Mammary microvascular endothelial cell (primary cell): ENCODE measurements at places on chromosomes 5 and 9. TPM values are rescaled to one million over a fixed set of nuclear protein-coding genes. Genes with fewer than 3 reads are reported as not detected.

ZNF454 gene
- total RNA-seq = 0.47 and 0.74 TPM in 2 replicates

ERBIN gene
- 30.0 and 36.2 TPM in 2 replicates for total RNA-seq

RNF180 gene
- total RNA-seq = 3.5 and 5.7 TPM in 2 replicates

SCGB3A2 gene
- total RNA-seq = not detected in 2 replicates

ROPN1L gene
- 1.4 and 2.5 TPM in 2 replicates for total RNA-seq

SH3PXD2B gene
- 15.7 and 19.1 TPM in 2 replicates for total RNA-seq

MELK gene
- total RNA-seq = 46.7 and 47.2 TPM in 2 replicates

IL9 gene
- total RNA-seq = not detected in 2 replicates

ADGRD2 gene
- not detected in 2 replicates for total RNA-seq

CBY3 gene
- not detected in 2 replicates for total RNA-seq

SPINK4 gene
- not detected in 2 replicates for total RNA-seq

RICTOR gene
- 11.2 and 12.5 TPM in 2 replicates for total RNA-seq

CYSRT1 gene
- total RNA-seq = 0.20 and 0.25 TPM in 2 replicates

SPINK1 gene
- total RNA-seq = not detected in 2 replicates

PKD2L2 gene
- not detected in 2 replicates for total RNA-seq

PHYHD1 gene
- total RNA-seq = 0.15 TPM in 1 of 2 replicates, not detected in the other

CERCAM gene
- 19.5 and 19.7 TPM in 2 replicates for total RNA-seq

GNG10 gene
- 101 and 106 TPM in 2 replicates for total RNA-seq

C1QTNF3 gene
- 0.54 TPM in 1 of 2 replicates, not detected in the other for total RNA-seq

EGFLAM gene
- total RNA-seq = 1.1 and 1.5 TPM in 2 replicates

PRR16 gene
- total RNA-seq = not detected in 2 replicates

RNF208 gene
- total RNA-seq = not detected in 2 replicates

LMX1B gene
- not detected in 2 replicates for total RNA-seq

GPX3 gene
- total RNA-seq = 11.8 and 16.1 TPM in 2 replicates

TRIM36 gene
- 1.5 and 1.7 TPM in 2 replicates for total RNA-seq

GPR150 gene
- total RNA-seq = 1.5 and 1.9 TPM in 2 replicates

SPINK5 gene
- total RNA-seq = 0.07 and 0.25 TPM in 2 replicates

SLC25A48 gene
- total RNA-seq = not detected in 2 replicates

NTNG2 gene
- total RNA-seq = not detected in 2 replicates

MBLAC2 gene
- 4.2 and 4.7 TPM in 2 replicates for total RNA-seq

CRHBP gene
- total RNA-seq = not detected in 2 replicates

IFNA21 gene
- total RNA-seq = not detected in 2 replicates

FOXD4L5 gene
- not detected in 2 replicates for total RNA-seq

ZBTB43 gene
- 3.7 and 3.9 TPM in 2 replicates for total RNA-seq

PCDHGB7 gene
- 3.1 and 5.3 TPM in 2 replicates for total RNA-seq

THBS4 gene
- total RNA-seq = not detected in 2 replicates
